ENCODE measurements at places on chromosomes 4 and X.

GRCh38 chr4:117010671-117011070 lies 74.7 kb downstream of the TRAM1L1 start:
- DNase-seq = no peak

- no peak for DNase-seq
These were observed 277.9 kb downstream of the ADGRA3 start for GRCh38 chr4:22237846-22238494.

GRCh38 chr4:39613093-39613656 lies 25.5 kb downstream of the SMIM14 start:
- no peak for DNase-seq

- no peak for DNase-seq
These were observed 2110.0 kb downstream of the PCDH7 start for GRCh38 chr4:32830160-32830559.

DNA sequence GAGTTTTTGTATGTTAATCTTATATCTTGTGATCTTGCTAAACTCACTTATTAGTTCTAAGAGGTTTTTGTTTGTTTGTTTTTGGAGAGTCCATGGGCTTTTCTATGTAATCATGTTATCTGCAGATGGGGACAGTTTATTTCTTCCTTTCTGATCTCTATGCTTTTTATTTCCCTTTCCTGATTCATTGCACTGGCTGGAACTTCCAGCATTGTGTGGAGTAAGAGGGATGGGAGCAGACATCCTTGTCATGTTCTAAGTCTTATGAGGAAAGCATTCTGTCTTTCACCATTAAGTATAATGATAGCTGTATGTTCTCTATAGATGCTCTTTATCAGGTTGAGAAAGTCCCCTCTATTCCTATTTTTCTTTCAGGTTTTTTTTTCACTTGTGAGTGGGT lies 90.6 kb upstream of the TBC1D9 start:
- DNase-seq = no peak

DNA sequence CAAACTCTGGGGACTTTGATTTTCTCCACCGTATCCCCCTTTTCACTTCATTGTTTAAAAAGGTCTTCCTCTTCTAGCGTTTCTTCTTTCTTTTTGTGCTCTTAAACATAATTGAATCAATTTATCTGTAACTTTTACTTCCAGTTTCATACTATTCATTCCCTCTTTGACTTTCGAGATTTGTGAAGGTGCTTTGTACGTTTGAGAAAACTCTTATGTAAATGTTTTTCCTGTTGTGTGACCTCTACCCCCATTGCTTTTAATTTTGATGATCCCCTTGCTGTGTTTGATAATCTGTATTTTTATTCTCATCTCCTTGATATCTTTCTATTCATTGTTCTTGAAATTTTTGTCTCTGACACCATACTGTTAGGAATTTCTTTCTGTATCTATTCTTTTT lies 4.8 kb downstream of the USP38 start:
- DNase-seq = no peak

DNA sequence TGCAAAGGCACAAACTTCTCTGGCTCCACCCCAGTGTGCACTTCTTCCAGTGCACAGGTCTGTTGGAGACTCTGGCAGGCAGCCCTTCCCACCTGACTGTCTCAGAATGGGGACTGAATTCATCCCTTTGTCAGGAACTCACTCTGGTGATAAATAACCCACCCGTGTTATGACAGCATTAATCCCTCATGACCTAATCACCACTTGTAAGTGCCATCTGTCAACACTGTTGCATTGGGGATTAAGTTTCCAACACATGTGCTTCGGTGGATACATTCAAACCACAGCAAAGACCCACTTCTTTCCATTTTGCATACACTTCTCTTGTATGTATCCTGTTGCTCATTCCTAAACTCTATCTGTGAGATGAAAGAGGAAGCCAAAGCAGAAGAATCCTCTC lies 1002.9 kb upstream of the IGFBP7 start:
- no peak for DNase-seq

DNA sequence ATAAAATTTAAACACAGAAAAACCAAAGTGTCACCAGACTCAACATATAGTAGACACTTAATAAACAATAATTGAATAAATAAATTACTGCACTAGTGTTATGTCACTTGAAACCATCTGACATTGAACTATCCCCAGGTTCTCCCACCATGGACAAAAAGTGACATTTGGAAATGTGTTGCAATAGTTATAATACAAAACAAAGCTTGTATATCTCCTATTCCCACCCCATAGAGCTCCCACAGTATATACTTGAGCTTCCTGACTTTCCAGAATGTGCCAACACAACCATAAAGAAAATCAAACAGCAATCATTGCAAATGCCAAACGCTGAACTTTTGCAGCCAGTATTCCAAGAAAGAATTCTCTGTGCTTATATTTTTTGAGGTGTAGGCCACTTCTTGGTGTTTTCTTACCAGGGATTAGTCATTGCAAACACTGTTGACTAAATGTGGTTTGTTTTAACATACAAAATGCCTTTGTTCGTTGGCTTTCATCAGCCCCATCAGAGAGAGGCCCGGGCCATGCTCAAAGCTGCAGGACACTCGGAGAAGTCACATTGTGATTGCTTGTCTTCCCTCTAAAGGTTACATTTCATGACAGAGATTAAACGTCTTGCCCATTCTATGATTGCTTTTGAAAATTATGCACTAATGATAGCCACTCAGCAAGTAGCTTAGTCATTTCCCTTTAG lies 33.8 kb downstream of the PPARGC1A start:
- DNase-seq = no peak

DNA sequence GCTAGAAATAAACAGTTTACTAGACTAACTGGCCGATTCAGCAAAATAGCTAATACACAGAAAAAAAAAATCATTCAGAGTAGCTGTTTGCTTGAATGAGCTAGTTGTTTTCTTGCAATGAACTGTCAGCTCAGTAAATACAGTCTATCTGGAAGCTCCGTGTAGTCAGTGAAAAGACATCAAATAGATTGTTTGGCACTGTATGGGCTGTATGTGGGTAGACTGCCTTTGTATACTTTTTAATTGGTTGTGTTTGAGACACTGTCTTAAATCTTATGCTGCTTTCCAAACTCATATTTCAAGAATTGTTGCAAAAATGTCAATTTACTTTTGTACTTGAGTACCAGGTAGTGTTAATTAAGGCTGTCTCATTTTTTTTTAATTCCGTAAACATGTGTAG lies 61.6 kb upstream of the GPR174 start:
- no peak for DNase-seq

All from MV-4-11 (cell line).